Amygdala (tissue), 56 donors: ENCODE measurements at places on chromosomes 11 and 22.

- DNase-seq = no peak
Observed at GRCh38 chr11:65662247-65662798, 393 bp downstream of the RELA start.

- no peak for DNase-seq
Observed at GRCh38 chr11:130555251-130555841, 106.9 kb downstream of the ADAMTS15 start.

DNA sequence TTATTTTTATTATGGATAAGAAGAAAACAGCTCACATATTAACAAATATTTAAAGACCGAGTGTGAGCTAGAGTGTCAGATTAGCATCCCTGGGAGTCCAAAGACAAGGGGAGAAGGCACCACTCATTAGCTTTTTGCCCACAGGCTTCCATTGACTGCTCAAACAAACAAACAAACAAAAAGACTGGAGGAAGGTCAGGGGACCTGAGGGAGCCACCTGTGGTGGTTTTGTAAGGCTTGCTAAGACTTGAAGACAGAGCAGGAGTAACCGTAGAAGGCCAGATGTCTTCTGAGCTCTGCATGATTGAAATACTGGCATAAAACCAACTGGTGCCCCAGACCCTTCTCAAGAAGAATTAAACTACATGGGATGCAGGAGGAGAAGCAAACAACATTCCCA, 395.2 kb upstream of the CNTN5 start:
- DNase-seq = no peak

DNA sequence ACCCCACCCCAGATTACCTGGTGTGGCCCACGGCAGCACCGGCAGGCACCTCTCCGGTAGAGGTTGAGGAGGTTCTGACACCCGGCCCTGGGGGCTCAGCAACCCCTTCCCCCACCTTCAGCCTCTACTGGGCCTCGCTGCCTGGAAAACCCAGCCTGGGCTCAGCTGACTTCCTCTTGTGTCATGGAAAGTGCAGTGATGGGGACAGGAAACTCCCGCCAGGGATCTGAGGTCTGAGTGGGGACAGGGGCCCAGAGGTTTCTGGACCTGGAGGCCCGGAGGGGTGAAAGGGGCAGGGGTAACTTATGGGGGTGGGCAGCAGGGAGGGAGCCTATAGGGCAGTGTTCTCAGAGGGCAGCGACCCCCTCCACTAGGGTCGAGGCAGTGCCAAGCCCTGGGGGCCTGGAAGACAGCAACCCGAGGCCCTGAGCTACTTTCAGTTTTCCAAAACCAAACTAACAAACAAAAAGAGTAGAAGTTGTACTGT, 10.0 kb upstream of the CD5 start:
- DNase-seq = no peak

- no peak for DNase-seq
Observed at GRCh38 chr11:22976146-22976545, 115.9 kb upstream of the CCDC179 start.

DNA sequence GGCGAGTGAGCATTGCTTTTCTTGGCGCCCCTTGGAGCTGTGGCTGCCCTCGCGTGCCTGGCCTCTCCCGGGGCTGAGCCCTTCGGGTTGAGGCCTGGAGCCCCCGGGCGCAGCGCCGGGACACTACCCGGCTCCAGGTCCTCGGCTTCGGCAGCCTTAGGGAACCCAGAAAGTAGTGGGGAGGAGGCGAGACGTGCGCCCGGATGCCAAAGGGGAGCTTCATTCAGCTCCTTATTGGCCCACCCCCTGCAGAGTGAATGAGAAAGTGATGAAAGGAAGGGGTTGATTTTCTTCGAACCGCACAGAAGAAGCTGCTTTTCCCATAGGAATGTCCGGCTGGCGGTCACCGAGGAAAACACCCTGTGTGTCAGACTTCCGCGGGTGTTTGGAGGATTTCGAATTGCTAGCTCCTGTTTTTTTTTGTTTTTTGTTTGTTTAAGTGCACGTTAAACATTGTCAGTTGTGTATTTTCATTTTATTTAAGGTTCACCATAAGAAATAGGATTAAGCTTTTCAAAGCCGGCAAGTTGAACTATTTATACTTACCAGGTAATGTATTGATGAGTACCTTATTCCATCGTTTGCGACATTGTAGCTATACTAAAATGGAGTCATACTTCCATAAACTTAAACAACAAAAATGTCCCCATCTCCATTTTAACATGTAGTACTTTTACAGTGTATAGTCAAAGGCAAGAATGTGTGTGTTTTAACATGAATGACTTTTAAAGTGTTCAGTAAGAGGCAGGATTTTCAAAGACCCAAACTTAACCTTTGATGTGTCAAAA, 841 bp upstream of the EIF4G2 start:
- peak; percentile 56 for DNase-seq

- DNase-seq = no peak
Observed at GRCh38 chr11:47181271-47181670, 4.6 kb upstream of the ARFGAP2 start.

DNA sequence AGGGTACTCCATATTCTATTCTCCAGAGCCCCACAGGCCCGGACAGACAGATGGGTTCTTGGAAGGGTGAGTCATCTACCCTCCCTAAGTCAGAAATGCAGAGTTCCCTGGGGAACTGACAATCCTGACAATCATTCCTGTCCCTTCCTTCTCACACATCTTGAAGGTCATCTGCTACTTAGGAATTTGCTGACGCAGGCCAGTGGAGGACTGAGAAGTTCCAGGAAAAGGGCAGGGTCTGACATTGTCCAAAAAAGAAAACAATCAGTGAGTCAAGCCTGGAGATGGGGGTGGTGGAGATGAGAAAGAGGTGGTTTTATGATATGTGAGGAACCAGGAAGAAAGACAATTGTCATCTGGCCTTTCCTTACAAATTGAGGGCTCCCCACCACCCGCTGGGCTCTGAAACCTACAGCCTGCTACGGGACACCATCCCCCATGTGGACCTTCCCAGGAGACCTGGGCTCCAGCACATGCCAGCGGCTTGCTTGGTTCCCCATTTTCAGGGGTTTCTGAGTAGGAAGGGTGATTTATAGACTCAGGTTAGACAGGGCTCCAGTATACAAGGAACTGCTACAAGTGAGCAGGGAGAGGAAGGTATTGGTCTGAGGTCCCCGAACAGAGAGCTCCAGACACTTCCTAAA, 12.9 kb downstream of the CD59 start:
- no peak for DNase-seq

DNA sequence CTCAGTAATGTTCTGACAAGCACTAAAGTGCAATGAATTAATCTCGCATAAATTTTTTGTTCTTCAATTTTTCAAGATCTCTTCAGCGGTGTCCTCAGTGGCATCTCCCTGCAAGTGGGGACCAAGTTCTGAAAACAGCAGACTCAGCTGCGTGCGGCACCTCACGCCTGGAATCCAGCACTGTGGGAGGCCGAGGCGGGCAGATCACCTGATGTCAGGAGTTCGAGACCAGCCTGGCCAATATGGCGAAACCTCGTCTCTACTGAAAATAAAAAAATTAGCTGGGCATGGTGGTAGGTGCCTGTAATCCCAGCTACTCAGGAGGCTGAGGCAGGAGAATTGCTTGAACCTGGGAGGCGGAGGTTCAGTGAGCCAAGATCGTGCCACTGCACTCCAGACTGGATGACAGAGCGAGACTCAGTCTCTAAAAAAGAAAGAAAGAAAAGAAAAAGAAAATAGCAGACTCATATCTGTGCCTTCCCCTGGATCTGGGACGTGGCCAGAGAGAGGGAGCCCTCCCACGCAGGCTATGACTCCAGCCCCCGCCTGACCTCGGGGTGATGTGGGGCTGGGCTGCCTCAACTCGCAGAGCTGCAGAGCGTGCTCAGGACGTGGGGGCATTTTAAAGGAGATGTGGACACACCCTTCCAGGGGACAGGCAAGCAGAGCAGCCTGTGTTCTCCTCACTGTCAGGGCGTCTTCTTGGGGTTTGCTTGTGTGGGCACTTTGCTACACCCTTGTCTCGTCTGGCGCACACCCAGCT, 346.6 kb downstream of the BRD1 start:
- DNase-seq = no peak

DNA sequence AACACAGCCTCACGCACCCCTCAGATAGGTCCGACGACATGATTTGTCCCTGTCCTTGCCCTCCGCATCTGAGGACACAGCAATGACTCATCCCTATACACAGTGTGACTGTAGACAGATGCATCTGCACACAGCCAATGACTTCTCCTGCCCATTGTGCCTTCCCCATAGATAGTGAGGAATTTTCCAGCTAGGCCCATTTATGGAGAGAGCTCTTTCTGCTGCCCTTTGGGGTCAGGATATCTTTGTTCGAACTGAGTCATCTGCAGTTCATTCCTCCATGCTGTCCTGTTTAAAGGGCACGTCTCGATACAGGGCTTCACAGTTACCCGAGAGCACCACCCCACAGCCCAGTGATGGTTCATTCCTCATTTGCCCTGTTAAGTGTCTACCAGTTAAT, 96.7 kb downstream of the LARGE1 start:
- DNase-seq = no peak

DNA sequence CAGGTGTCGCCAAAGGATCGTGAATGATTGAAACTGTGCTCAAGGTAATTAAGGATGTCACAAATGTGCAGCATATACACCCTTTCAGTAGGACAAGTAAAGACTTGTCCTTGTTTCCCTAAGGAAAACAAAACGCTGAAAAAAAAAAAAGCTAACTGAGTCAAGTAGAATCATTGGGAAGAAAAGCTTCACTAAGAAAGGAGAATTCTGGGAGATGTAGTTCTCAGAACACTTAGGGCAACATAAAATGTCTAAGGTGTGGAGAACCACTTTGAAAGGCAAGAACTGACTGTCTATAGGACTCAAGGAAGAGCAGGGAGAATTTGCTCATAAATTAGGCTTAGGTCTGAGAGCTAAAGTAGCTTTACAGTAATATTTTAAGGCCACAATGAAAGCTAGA, 2.9 kb upstream of the OR5T1 start:
- no peak for DNase-seq

- DNase-seq = no peak
Observed at GRCh38 chr11:78310500-78310909, 107.1 kb downstream of the GAB2 start.

DNA sequence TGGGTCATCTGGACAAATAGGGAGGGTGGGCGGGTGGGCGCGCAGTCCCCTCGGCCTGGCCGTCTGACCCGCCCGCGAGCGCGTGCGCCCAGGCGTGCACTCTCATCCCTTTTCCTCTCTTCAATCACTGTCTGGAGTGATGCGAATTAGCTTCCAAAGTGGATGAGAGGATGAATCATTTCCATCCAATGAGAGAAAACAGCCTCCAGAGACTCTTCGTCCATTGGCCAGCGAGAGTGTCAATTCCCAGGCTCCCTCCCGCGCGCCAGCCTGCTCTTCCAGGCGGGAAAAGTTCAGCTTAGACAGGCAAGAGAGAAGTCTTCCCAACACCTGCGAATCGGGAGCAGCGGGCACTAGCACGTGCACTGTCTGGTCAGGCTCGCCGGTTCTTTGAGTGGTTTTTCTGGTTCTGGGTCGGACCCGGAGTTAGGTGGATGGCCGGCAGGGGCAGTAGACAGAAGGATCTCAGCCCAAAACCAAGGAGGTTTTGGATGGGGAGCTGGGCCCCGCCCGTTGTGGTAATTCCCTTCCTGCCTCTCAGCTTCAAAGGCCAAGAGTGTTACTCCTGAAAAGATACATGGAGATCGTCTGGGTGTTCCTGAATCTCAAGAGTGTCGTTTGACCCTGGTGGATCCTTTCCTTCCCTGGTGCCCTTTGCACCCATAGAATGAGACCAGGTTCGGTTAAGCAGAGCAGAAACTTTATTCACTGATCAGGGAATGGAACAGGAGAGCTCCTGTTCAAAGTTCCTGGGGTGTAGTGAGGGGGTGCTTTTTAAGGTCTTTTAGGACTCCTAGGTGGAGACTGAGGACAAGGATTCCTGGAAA, 33.4 kb upstream of the GLYATL1 start:
- no peak for DNase-seq

DNA sequence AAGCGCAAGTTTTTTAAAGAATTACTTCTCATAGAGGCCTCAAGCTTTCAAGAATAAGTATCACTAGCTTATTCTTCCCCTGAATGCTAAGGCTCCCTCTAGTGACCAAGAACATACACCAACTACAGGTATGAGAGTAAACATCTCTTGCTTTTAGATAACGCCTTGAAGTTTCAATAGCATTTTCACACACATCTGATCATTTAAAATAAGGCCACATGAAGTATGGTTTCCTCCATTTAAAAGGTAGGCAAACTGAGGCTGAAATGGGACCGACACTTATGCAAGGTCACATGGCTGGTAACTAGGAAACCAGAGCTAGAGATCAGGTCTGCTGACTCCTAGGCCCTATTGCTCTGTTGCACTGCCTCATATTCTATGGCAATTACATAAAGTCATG, 66.5 kb downstream of the CCDC34 start:
- no peak for DNase-seq

- no peak for DNase-seq
Observed at GRCh38 chr11:28520291-28520690, 412.1 kb downstream of the METTL15 start.

DNA sequence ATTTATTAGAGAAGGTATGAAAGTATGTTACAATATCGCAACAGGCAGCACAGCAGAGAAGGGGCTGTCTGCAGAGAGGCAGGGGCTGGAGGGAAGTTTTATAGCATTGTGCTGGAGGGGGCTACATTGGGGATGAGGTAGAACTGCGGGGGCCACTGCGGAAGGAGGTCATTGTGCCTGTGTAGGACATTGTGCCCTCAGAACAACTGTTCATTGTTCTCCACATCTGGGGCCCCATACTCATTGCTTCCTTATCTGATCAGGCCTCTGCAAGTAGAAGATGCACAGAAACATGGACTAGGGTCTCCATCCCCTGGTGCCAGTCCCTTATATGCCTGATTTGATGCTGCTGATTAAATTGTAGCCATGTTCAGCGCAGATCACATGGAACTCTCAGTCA, 12.1 kb downstream of the NADSYN1 start:
- DNase-seq = no peak

DNA sequence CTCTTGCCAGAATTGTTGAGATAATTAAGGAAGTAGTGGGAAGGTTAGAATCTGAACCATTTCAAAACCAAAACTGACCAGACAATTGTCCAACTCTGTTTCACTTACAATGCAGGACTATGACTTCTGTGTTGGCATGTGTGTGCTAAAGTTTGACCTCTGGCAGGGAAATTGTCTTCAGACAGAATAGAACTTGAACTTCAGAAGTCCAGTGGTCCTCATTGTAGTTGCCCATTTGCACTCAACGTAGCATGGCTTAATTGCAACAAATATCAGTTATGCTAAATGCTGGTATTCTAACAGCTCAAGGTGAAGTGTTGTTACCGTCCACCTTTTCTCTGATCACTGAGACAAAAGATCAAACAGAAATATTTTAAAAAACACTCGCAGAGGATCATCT, 47.2 kb downstream of the BLID start:
- no peak for DNase-seq

GRCh38 chr22:22235558-22235957, 9.0 kb upstream of the VPREB1 start:
- DNase-seq = peak; percentile 5

- DNase-seq = no peak
Observed at GRCh38 chr11:133669371-133670053, 137.2 kb upstream of the OPCML start.

DNA sequence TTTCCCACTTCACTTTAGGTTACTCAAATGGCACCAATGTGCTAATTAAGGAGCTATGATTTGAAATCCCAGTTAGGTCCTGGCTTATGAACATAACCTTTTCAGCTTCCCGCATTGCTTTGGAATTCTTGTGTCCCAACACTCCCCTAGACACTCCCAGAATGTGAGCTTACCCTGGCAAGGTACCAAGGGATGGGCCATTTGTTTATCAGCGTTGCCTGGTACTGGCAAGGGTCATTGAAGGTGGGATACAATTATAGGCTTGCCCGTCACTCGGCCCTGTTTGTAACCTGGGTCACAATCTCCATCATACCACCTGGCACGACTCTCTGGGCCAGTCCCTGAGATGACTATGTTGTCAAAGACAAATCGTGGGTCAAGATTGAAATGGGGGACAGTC, 5.4 kb downstream of the CSRP3 start:
- DNase-seq = no peak
